ENCODE measurements at places on chromosomes 13 and 19.

GRCh38 chr19:10334588-10335351, 1.4 kb upstream of the RAVER1 start:
- DNase-seq = peak; percentile 97

- no peak for DNase-seq
Measured at GRCh38 chr19:690203-690602, 5.0 kb downstream of the PRSS57 start.

DNA sequence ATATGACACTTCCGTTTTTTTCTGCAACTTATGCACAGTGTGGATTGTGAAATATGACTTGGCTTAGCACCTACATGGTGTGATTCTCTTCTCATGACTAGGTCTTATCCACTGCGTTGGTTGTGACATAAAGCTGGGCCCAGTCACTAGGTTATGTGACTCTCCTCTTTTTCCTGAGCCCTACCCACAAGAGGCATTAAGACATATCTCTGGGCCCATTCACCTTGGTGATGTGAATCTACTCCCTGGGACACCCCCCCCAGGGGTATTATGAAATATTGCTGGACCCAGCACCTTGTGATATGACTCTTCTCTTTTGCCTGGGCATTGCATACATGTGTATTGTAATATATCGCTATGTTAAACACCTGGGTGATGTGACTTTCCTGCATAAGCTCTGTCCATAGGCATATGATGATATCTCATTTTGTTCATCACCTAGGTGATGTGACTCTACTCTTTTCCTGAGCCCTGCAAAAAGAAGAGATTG, 85.8 kb upstream of the ZNF43 start:
- no peak for DNase-seq

DNA sequence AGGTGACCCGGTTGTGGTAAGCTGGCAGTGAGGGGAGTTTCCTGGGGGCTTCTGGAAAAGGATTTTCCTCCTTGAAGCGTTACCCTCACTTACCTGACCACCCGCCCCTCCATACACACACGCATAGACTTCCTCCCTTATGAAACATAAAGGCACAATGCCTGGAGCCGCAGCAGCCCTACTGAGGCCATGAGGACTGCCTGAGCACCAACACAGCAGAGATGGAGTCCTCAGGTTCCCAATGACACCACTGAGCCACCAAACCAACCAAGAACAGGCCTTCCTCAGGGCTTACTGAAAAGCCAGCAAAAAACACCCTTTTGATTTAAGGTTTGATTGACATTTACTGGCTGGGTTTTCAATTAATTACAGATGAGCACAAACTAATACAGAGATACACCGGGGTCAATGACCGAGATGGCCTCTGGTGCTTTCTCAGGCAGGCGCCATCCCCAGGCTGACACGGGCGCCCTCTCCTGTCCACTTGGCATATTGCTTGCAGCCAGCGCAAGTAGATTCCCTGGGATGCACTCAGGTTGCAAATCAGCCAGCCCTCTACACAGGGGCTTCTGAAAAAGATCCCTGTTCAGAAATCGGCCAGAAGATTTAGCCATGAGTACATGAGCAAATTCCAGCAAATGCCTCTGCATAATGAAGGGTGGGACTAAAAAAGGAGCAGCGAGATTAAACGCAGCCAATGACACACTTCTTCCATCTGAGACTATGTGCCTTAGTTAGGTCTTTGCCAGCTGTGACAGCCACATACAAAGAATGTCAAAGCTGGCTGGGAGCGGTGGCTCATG, 14.8 kb downstream of the OPA3 start:
- DNase-seq = peak; percentile 46

- no peak for DNase-seq
Measured at GRCh38 chr19:50542943-50543342, 25.3 kb downstream of the LRRC4B start.

- DNase-seq = no peak
Measured at GRCh38 chr13:44160591-44161191, 212.9 kb upstream of the SERP2 start.

GRCh38 chr13:85771856-85772255, 27.4 kb downstream of the SLITRK6 start:
- DNase-seq = no peak

- peak; percentile 11 for DNase-seq
Measured at GRCh38 chr13:92530364-92530763, 696.2 kb upstream of the GPC6 start.

GRCh38 chr19:8456064-8456463, 11.3 kb downstream of the HNRNPM start:
- DNase-seq = no peak

- no peak for DNase-seq
Measured at GRCh38 chr19:12574036-12574435, 22.8 kb upstream of the ZNF564 start.

- no peak for DNase-seq
Measured at GRCh38 chr19:1284293-1284978, 1.2 kb upstream of the EFNA2 start.

DNA sequence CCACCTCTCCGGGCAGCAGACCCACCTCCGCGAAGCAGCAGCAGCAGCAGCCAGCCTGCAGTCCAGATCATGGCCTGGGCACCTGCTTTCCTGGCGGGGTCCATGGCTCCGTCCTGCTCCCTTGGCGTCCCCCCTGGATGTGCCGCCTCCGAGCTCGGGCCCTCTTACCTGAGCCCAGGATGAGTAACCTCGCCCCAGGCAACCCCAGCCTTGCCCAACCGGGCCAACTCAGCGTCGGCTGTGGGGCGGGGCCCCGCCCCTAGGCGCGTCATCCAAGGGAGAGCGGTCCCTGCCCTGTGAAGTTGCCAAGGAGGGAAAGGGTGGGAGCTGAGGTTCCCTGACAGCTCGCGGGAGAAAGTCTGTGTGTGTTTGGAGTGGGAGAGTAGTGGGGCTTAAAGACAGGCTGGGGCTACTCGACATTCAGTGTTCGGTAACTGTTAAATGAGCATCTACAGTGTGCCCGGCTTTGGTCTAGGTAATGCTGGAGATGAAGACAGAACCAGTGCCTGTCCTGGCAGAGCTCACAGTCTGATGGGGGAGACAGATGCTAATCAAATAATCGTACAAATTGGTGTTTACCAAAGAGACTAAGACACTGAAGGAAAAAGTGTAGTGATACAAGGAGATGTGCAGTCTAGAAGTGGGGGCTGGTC, at the start of gene LYPD3:
TSS of gene LYPD3 (minus strand) at position 141 of the 653 bp plus-strand sequence. CDS start at position 104, 37 bp downstream.
- DNase-seq = peak; percentile 30

DNA sequence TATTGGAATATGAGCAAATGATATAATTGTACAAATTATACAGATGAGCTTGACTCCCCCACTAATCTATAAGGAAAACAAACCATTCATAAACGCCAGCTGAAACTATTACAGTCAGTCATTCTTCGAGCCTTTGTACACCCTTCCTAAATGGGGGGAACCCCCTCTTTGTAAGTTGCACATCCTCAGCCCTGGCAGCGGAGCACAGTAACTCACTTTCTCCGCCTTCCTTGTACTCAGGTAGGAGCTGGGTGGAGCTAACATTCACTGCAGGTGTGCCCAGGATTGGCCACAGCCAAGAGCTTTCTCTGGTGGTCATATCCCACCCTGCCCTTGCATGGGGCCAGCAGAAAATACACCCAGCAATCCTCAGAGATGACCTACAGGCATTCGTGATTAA, 28.6 kb downstream of the PIN1 start:
- DNase-seq = no peak

DNA sequence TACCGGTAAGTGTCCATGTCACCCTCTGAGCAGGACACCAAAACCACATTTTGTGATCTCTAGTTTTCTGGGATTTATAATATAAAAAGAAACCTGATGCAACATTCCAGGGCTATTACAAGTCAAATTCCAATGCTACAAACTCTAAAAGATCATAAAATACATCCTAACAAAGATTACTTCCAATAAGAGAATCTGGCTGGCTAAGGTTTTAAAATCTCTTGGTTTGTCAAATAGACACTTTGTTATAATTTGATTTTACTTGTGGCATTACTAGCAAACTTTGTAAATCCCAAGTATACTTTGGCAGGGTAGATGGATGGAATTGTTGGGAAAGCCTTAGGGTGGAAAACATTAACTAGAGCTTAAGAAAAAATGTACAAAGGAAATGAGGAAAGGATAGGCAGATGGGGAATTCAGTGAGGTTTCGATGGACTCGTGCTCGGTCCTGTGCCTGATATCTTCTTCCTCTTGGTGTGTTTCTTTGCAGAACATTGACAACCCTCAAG, 74.0 kb upstream of the POMP start:
- peak; percentile 39 for DNase-seq

Data from fibroblast of pulmonary artery (primary cell).